Esophagus muscularis mucosa (tissue), 4 donors: ENCODE measurements at places on chromosomes 11 and 22. TPM values are rescaled to one million over a fixed set of nuclear protein-coding genes. Genes with fewer than 3 reads are reported as not detected.

DNA sequence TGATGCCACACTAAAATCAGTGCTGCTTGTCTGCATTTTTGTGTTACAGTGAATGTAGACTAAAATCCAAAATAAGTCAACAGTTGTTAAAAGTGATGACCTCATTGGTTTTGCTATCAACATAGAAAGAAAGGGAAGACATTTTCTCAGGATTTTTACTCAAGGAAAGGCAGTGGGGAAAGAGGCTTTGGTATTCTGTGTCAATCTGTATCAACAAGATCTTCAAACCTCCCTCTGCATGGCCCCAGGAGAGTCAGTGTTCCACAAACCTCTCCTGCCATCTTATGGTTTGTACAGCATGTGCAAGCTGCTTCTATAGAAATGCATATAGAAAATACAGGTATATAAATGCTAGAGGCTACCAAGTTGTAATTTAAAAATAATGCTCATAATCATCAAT lies 13.8 kb upstream of the OR51M1 start:
- DNase-seq, result no peak
- no peaks in the 10 kb centered on the region for H3K27me3 ChIP-seq
- no peak overlapping the region for H3K27ac ChIP-seq
- no peaks in the 10 kb centered on the region for H3K4me1 ChIP-seq

GRCh38 chr22:23419171-23419570 lies 160.9 kb downstream of the IGLL1 start:
- no peak for DNase-seq
- no peaks in the 10 kb centered on the region for H3K27me3 ChIP-seq
- no peak overlapping the region for H3K27ac ChIP-seq
- no peak overlapping the region for H3K4me3 ChIP-seq
- H3K36me3 ChIP-seq, result no peaks in the 10 kb centered on the region

DNA sequence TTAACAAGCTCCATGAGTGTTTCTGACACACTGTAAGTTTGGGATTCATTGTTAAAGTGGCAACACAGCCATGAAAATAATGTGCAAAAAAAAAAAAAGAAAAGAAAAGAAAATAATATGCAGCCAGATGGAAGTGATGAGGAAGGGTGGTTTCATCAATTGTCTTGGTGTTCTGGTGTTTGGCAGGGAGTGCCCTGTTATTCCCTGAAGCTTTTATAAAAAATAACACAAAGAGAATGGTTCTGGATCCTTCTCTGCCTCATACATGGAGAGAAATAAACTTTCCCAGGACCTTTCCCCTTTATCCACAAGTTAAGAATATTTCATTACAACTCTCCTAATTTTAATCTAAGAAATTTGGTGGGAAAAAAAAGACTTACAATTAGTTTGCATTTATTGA lies 16.7 kb downstream of the AMOTL1 start:
- no peaks in the 10 kb centered on the region for H3K27me3 ChIP-seq
- H3K4me3 ChIP-seq, result no peak overlapping the region
- peak overlapping the region; percentile 39 for H3K27ac ChIP-seq

GRCh38 chr22:44738347-44738715 lies 14.0 kb upstream of the ARHGAP8 start:
- H3K4me3 ChIP-seq, result no peak overlapping the region
- no peaks in the 10 kb centered on the region for H3K27me3 ChIP-seq
- DNase-seq, result no peak
- H3K4me1 ChIP-seq, result peaks cover 13% of the 10 kb centered on the region

GRCh38 chr22:36191106-36191836 lies 10.3 kb downstream of the APOL4 start:
- no peaks in the 10 kb centered on the region for H3K36me3 ChIP-seq
- H3K27me3 ChIP-seq, result no peaks in the 10 kb centered on the region
- peak overlapping the region; percentile 57 for H3K27ac ChIP-seq
- DNase-seq, result no peak
- no peak overlapping the region for H3K4me3 ChIP-seq
- H3K4me1 ChIP-seq, result peaks cover 31% of the 10 kb centered on the region

DNA sequence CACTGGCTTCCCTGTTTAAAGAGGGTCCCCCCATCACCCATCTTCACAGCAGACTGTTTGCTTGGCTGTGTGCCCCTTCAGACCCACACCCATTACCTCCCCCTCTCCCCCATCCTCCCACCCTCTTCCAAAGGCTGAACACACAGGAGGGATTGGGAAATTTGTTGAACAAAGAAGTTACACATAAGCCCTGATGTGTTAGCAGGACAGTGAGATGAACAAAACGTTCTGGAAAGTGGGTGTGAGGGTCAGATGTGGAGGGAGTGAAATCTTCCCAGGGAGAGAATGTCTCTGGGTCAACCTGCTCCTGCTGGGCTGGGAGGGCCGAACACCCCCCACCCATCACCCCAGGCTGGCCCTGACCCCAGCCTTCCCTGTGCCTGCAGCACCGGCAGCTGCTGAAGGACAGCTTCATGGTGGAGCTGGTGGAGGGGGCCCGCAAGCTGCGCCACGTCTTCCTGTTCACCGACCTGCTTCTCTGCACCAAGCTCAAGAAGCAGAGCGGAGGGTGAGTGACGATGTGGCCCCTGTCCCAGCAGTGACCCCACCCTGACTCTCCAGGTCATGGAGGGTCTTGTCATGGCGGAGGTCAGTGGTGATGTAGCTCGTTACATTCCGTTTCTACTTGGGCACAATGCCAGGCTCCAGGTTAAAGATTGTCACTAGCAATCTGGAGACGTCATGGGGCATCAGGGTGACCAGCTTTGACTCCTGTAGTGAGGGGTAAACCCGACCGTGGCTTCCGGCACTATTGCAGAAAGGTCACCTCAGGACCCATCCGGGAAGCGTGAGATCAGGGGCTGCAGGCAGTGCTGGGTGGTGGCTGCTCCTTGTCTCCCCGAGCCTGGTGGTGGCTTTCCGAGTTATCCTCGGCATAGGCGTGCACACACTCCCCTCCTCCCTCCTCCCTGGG lies 103.5 kb downstream of the BCR start:
- no peak overlapping the region for H3K4me3 ChIP-seq
- H3K36me3 ChIP-seq, result peaks cover 61% of the 10 kb centered on the region
- H3K4me1 ChIP-seq, result peaks cover 75% of the 10 kb centered on the region
- DNase-seq, result no peak
- no peaks in the 10 kb centered on the region for H3K27me3 ChIP-seq

The CYTH4 gene
- total RNA-seq, result 11.6 TPM

The P2RY2 gene
- 0.32 TPM for total RNA-seq

The WDR74 gene
- total RNA-seq, result 45.2 TPM
